Fibroblast of the aortic adventitia (primary cell): ENCODE measurements at places on chromosomes 1 and 21.

- no peak for DNase-seq
These were observed 36.8 kb downstream of the CLCA1 start for GRCh38 chr1:86505564-86505902.

DNA sequence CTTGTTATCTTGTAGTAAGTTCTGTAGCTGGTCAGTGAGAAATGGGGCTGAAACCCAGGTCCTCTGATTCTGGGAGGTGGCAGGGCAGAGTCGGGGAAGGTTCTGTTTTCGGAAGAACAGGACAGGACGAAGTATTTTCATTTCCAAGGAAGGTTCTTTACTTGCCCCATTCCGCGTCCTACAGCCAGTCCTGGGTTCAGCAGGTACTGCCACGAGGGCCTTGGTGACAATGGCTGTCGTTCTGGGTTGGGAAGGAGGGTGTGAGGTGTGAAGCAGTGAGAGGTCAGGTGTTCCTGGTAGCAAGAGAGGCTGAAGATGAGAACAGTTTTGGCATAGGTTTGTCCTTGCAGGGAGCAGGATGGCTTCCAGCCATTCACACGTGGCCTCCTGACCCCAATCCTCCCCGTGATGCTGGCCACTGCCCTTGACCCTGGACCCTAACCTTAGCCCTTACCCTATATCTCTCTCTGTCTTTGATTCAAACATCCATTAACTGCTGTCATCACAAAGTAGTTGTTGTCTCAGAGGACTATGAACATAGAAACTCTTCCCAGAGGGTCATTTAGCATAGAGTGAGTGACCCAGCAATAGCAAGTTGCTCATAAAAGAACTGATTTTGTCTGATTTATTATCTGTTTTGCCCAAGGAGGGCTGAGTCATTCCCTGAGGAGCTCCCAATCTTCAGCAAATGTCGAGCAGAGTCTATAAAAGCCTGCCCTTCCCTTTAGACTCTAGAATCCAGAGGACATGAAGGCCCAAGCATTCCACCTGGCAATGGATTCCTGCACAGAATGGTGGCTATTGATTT lies 25.0 kb downstream of the VASH2 start:
- no peak for DNase-seq

- DNase-seq = no peak
These were observed 9.6 kb downstream of the CDC42BPA start for GRCh38 chr1:227308367-227309336.

- peak; percentile 93 for DNase-seq
These were observed 9.5 kb downstream of the SIPA1L2 start for GRCh38 chr1:232620356-232620969.

GRCh38 chr1:204443871-204444581 lies 32.4 kb upstream of the PPP1R15B start:
- no peak for DNase-seq

DNA sequence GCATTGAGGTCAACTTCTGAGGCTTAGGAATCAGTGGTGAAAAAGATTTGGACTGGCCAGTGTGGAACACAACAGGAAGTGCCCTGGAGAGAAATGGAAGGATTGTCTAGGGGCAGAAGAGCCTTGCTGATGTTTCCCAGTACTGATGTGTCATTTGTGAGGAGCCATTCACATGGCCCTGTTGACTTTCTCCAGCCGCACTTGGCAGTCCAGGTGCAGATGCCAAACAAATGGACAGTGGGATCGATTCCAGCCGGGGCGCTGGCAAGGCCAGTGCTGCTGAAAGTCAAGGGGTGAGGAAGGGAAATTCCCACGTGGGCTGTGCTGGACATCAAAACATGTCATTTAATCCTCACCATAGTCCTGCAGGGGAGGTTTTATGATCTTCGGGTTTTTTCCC lies 4.9 kb upstream of the TRIM63 start:
- DNase-seq = no peak

- no peak for DNase-seq
These were observed 70.5 kb downstream of the IGSF21 start for GRCh38 chr1:18178111-18178510.

DNA sequence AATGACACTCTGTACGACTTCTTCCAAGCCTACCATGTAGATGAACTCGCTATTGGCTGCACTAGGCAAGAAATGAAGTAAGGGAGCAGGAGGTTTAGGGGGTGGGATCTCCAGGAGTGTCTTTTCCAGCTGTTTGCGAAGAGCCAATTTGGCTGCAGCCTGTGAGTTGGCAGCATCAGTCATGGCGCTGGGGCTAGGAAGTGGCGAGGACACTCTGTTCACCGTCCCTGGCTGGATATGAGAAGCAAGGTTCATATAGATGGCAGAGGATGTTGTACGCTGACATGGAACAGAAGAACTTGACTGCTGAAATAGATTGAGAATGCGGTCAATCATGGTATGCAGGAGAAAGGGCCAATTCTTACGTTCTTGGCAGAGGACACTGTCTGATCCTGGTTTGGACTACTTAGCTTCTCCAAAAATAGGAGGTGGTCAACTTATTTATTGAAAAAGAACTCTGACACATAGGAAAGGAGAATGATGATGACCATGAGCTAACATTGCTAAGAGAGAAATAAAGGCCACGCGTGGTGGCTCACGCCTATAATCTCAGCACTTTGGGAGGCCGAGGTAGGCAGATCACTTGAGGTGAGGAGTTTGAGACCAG lies 41.2 kb downstream of the SLC27A3 start:
- DNase-seq = peak; percentile 79
